NCI-H1417 treated with DMSO at 0.1 percent for 48 hours (cell line): ENCODE measurements at places on chromosomes 13 and 19.

- no peak for DNase-seq
Measured at GRCh38 chr19:8610041-8610935, at the start of gene ADAMTS10. TSS of gene ADAMTS10 (minus strand) at chr19:8610715. CDS start at chr19:8605710, 5,005 bp downstream.

GRCh38 chr13:75872980-75873379, 236.8 kb downstream of the LMO7 start:
- no peak for DNase-seq

- no peak for DNase-seq
Measured at GRCh38 chr13:45851171-45851921, at the start of gene SIAH3. TSS of gene SIAH3 (minus strand) at chr13:45851753. CDS start at chr13:45851629, 124 bp downstream.

DNA sequence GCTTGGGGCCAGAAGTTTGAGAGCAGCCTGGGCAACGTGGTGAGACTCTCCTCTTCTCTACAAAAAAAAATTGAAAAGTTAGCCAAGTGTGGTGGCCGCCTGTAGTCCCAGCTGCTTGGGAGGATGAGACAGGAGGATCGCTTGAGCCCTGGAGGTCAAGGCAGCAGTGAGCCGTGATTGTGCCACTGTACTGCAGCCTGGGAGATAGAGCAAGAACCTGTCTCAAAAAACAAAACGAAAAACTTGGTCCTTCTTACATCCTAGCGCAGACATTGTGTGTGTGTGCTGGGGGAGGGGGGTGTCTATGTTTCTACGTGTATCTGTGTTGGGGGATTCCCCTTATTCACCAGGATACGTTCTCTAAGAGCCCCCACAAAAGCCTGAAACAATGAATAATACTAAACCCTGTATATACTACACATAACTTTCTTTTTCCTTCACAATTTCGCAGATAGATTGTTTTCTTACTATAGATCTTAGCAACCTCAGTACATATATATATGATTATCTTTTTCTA, 7.9 kb downstream of the AXL start:
- no peak for DNase-seq

DNA sequence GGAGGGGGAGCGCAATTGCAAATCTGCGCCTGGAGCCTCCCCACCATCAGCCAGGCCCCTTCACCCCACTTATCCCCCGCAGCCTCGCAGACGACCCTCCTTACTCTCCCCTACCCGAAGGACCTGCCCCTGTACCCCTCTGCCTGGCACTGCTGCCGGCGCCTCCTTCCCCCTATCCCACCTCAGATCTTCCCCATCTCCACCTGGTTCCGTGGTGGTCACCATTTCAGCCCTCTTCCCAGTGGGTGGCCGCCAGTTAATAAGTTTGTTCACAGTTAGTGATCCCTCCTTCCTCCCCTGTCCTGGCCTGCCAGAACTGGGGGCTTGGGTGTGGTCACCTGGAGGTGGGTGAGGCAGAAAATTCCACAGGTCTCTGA, 397 bp downstream of the SLC44A2 start:
- DNase-seq: no peak

- no peak for DNase-seq
Measured at GRCh38 chr19:47435196-47435595, 15.9 kb upstream of the MEIS3 start.

DNA sequence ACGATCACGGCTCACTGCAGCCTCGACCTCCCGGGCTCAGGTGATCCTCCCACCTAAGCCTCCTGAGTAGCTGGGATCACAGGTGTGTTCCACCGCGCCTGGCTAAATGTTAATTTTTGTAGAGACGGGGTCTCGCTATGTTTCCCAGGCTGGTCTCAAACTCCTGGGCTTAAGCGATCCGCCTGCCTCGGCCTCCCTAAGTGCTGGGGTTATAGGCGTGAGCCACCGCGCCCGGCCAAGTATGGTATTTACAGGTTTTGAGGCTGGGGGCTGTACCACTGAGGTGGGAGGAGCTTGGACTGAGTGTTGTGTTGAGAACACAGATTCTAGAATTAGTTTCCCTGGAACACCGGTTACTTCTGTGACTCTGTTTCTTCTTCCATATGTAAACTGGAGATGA, 452 bp upstream of the PPM1N start:
- no peak for DNase-seq

- DNase-seq: no peak
Measured at GRCh38 chr19:13007292-13008045, 12.2 kb downstream of the NFIX start.

DNA sequence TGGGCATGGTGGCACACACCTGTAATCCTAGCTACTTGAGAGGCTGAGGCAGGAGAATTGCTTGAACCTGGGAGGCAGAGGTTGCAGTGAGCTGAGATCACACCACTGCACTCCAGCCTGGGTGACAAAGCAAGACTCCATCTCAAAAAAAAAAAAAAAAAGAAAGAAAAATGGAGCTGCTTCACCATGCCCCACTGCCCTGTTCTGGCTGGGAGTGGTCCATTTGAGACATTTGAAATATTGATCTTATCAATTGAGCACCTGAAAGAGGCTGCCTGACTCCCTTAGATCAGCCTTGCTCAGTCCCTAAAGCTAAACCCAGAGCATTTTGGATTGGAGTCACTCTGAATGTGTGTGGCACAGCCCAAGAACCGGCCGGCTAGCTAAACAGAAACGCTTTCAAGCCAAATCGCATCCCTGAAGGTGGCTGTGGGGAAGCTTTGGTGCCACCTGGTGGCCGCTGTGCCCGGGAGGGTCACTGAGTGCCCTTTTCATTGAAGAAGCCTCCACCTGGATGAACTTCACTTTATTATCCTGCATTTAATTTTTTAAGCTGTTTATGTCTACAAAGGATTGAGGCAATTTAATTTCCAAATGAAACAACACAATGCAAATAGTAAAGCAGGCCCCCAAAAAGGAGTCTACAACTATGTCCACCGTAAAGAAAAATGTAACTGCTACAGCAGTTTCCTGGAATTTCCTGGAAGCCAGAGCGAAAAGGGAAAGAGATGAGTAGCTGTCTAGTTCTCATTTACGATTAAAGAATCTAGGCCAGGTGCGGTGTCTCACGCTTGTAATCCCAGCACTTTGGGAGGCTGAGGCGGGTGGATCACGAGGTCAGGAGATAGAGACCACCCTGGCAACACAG, 53.1 kb upstream of the SERPINE3 start:
- DNase-seq: peak; percentile 37

- no peak for DNase-seq
Measured at GRCh38 chr19:2592824-2593223, 109.7 kb downstream of the GNG7 start.

- DNase-seq: no peak
Measured at GRCh38 chr13:98020271-98020670, 66.8 kb downstream of the IPO5 start.

- DNase-seq: no peak
Measured at GRCh38 chr13:107076801-107077200, 508.9 kb upstream of the ARGLU1 start.

DNA sequence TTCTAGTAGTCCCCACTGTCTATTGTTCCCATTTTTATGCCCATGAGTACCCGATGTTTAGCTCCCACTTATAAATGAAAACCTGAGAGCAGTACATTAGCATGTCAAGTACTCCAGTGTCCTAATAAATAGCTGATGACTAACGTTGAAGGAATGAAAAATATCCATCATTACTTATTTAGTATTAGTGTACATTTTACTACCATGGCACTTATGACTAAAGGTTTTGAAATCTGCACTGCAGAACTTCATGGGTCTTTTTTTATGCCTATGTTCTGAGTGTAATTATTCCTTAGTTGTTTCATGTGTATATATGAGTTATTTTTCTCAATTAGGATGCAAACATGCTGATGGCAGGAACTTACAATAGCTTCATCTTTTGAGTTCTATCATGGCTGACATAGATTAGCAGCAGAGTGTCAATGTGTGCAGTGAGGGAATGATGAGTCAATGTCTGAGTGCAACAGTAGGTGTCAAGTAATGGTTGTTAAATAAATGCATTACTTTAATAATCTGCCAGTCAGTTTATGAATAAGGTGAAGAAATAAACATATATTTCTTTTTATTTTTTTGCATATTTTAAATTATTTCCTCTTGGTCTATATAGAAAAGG, 188.4 kb downstream of the ITGBL1 start:
- DNase-seq: no peak

GRCh38 chr19:1698636-1699035, 46.2 kb upstream of the TCF3 start:
- no peak for DNase-seq

- DNase-seq: no peak
Measured at GRCh38 chr19:14540741-14541525, 11.5 kb downstream of the TECR start.

- no peak for DNase-seq
Measured at GRCh38 chr13:23771956-23772355, 117.2 kb downstream of the MIPEP start.

DNA sequence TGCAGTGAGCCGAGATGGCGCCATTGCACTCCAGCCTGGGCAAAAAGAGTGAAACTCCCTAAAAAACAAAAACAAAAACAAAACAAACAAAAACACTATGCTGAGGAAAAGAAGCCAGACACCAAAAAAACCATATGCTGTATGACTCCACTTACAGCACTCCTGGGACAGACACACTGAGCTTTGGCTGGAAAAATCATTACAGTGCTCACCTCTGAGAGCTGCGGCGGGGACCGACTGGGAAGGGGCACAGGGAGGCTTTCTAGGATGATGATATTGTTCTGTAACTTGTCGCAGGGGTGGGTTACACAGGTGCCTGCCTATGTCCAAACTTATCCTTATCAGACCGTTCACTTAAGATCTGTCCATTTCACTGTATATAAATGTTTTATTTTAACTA, 7.8 kb downstream of the PNMA8A start:
- no peak for DNase-seq

DNA sequence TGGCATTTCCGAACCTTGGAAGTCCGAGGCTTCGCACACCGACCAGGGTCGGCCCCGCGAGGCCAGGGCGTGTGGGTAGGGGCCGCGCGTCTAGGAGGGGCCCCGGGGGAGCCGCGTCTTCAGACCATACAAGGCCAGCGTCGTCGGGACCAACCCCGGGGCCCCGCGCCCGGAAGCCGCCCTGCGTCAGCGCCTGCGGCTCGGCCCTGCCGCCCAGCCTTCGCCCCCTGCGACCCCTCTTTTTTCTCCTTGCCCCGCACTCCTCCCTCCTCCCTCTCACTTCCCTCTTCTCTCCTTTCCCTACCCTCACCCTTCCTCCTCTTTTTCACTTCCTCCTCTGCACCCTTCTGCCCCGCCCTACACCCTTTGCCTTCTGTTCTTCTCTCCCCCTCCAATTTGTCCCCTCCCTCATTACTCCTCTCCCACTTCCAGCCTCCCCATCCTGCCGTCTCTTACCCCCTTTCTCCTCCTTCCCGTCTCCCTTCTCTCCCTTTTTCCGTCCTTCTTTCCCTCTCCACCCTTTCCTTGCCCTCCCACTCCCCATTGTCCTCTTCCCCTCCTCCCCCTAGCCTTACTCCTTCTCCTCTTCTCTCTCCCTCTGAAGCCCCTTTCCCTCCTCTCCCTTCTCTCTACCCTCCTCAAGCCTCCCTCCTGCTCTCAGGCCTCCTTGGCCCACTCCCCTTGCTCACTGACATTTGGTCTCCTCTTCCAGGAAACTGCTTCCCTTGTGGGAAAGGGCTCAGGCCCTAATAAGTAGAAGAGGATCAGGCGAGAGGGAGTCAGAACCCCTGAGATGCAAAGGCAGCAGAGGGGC, 2.2 kb upstream of the PLEKHG2 start:
- no peak for DNase-seq

DNA sequence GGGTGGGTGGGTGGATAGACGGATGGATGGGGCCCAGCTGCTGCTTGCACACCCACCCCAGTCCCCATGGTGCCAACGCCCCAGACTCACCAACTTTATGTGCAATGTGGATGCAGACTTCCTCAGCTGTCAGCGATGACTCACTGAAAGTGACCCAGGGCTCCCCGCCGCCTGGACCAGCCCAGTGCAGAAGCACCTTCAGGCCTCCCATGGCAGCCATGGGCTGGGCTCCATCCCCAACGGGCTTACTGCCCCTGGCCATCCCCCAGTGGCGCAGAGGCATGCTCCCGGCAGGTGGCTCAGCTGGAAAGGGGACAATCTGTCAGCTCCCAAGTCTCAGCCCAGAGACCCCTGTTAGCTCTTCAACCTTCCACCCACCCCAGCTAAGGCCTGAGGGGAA, 2.2 kb downstream of the TYK2 start:
- no peak for DNase-seq

GRCh38 chr19:48344892-48345291, 18.8 kb downstream of the TMEM143 start:
- no peak for DNase-seq

- DNase-seq: no peak
Measured at GRCh38 chr19:35368378-35368777, 2.5 kb upstream of the GPR42 start.

- DNase-seq: no peak
Measured at GRCh38 chr13:46179491-46179908, 2.5 kb downstream of the LCP1 start.

- no peak for DNase-seq
Measured at GRCh38 chr19:54478677-54479266, 5.7 kb upstream of the CDC42EP5 start.

DNA sequence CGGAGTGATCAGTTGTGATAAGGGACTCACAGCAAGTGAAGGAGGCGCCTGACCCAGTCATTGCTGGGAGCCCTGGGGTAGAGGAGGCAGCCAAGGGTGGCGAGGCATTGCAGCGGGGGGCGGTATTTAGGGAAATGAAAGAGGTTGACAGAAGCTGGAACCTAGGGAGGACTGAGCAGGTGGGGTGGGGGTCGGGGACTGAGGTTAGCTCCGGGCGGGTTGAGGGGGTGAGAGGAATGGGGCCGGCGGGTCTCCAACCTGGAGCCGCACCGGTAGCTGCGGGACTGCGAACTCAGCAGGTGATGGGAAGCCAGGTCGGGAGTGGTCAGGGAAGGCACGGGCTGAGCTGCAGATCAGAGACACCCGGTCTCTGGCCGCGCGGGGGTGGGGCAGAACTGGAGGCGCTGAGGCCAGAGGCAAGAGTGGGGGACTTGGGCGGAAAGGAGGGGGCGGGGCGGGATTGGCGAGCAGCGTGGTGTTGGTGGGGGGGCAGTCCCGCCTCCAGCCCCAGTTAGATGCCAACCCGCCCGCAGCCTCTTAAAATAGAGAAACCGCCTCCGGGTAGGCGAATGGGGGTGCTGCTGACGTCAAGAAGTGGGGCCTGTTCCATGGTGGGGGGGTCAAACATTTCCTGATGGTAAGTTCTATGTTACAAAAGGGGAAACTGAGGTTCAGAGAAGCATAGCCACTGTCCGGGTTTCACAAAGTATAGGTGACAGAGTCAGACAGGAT, 1.5 kb downstream of the MAST3 start:
- DNase-seq: no peak

DNA sequence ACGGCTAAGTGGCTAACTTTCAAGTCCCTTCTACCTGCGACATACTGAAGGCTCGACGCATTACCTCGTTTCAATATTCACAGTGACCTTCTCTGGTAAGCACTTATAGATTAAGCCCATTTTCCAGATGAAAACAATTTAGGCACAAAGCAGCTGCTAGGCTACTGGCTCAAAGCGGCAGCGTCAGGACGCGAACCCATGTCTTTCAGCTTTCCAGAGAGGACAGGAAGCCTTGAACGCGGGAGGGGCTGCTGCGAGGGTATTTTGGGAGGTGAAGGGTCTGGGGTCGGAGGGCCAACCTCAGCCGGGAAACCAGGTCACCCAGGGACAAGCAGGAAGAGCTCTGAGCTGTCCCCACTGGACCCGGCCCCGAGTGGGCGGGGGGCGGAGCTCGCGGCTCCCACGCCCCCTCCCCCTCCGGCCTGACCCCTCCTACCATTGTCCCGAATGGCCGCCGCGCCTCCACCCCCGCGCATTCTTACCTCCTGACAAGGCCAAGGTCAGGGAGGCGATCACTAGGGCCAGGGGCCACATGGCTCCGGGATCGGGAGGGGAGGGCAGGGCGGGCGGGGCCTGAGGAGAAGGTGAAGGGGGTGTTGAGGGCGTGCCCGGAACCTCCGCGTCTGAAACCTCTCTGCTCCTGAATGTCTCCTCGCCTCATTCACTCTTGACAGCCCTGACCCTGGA, at the start of gene KLK13:
TSS of gene KLK13 (minus strand) at position 559 of the 687 bp plus-strand sequence. CDS start at position 534, 25 bp downstream.
- no peak for DNase-seq
